H9 (cell line): ENCODE measurements at places on chromosomes 11 and 22. TPM values are rescaled to one million over a fixed set of nuclear protein-coding genes. Genes with fewer than 3 reads are reported as not detected.

DNA sequence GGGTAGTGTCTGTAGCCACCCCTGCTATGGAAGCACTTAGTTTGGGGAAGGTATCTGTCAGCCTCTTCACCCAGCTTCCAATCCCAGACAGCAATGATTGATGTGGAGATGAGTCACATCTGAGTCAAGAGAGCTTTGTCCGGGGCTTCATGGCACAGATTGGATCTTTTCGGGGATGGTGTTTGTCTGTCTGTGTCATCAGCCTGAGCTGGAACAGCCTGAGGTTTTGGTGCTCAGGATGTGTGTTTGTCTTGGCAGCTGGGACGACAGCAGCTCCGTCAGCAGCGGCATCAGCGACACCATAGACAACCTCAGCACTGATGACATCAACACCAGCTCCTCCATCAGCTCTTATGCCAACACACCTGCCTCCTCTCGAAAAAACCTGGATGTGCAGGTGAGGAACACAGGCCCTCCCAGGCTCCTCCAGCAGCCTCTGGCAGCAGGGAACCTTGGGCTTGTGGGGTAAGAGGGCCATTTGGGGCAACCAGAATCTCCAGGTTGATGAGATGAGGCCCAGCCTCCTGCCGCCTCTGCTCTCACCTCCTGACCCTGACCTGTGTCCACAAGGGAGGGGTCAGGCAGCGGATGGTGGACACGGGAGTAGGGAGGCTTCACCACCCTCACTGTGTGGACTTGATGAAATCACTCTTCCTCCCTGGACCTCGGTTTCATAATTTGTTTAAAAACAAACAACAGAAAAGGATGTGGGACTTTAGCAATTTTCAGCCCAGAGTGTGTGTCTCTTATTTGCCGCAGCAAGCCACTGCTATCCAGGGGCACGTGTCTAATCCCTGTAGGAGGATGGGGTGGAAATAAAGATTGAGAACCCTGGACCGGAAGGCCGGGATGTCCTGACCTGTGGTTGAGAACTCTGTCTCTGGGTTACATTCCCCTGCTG is 124.3 kb downstream of the DBX1 start:
- no peak for DNase-seq

DNA sequence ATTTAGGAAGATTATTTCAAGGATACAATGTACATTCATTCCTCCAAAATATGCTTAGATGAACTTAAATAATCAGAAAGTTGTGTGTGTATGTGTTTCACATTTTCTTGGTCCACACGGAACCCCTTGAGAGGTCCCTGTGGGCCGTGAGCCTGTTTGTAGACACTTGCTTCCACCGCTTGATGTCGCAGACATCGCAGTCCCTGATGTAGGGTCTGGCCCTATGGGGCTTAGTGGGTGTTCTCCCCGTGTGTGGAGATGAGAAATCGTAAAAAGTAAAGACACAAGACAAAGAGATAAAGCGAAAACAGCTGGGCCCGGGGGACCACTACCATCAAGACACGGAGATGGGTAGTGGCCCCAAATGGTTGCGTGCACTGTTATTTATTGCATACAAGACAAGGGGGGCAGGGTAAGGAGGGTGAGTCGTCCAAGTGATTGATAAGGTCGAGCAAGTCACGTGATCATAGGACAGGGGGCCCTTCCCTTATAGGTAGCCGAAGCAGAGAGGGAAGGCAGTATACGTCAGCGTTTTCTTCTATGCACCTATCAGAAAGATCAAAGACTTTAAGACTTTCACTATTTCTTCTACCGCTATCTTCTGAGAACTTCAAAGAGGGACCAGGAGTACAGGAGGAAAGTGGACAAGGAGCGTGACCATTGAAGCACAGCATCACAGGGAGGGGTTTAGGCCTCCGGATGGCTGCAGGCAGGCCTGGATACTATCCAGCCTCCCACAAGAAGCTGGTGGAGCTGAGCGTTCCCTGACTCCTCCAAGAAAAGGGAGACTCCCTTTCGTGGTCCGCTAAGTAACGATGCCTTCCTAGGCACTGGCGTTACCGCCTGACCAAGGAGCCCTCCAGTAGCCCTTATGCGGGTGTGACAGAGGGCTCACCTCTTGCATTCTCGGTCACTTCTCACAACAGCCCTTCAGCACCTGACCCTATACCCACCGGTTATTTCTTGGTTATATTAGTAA is 1.2 kb upstream of the APOBEC3C start:
- DNase-seq: no peak

DNA sequence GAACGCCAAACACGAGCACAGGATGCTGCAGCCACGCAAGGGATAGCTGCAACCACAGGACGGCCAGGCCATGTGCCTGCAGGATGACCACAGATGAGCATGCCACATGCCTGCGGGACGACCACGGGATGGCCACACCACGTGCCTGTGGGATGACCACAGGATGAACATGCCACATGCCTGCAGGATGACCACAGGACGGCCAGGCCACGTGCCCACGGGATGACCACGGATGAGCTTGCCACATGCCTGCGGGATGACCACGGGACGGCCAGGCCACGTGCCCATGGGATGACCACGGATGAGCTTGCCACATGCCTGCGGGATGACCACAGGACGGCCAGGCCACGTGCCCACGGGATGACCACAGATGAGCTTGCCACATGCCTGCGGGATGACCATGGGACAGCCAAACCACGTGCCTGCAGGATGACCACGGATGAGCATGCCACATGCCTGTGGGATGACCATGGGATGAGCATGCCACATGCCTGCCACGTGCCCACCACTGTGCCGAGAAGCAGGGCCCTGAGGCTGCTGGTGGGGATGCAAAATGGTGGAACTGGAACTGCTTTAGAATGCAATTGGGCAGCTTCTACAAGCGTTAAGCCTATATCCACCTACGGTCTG is 12.8 kb upstream of the MOB2 start:
- DNase-seq: no peak

DNA sequence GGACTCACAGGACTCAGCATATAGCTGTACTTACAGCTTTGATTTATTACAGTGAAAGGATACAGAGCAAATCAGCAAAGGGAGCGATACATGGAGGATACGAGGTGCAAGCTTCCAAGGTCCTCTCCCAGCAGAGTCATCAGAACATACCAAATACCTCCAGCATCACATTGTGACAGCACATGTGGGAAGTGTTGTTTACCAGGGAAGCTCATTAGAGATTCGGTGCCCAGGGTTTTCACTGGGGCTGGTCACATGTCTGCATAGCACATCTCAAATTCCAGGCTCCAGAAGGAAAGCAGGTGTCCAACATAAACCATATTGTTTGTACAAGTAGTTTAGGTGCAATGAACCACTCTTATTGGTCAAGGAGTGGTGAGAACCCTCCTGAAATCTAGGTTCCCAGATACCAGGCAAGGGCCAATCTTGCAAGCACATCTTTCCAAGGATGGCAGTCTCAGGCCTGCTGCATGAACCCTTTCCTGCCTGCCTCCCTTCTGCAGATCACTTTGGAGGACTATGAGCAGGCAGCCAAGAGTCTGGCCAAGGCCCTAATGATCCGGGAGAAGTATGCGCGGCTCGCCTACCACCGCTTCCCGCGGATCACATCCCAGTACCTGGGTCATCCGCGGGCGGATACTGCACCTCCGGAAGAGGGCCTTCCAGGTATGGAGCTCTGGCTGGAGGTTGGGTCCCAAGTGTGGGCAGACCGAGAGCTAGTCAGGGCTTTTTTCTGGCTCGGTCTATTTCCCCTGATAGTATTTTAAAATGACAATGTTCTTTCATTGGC is 26.7 kb downstream of the AMPD3 start:
- no peak for DNase-seq

DNA sequence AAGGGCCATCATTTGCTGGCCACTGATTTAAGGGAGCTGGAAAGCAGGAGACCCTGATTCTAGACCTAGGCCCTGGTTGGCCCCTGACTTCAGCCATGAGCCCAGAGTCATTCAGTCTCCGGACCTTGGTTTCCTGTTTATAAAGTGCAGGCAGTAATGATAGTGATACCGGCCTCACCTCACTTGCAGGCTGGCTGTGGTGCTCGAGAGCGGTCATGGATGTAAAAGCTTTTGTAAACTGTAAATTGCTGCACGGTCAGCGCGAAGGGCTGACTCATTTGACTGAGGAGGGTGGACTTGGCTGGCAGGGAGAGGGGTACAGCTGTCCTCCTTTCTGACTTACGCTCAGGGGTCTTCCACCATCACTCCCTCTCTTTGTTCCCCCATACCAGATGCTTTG is 37.4 kb downstream of the FBLN1 start:
- no peak for DNase-seq

DNA sequence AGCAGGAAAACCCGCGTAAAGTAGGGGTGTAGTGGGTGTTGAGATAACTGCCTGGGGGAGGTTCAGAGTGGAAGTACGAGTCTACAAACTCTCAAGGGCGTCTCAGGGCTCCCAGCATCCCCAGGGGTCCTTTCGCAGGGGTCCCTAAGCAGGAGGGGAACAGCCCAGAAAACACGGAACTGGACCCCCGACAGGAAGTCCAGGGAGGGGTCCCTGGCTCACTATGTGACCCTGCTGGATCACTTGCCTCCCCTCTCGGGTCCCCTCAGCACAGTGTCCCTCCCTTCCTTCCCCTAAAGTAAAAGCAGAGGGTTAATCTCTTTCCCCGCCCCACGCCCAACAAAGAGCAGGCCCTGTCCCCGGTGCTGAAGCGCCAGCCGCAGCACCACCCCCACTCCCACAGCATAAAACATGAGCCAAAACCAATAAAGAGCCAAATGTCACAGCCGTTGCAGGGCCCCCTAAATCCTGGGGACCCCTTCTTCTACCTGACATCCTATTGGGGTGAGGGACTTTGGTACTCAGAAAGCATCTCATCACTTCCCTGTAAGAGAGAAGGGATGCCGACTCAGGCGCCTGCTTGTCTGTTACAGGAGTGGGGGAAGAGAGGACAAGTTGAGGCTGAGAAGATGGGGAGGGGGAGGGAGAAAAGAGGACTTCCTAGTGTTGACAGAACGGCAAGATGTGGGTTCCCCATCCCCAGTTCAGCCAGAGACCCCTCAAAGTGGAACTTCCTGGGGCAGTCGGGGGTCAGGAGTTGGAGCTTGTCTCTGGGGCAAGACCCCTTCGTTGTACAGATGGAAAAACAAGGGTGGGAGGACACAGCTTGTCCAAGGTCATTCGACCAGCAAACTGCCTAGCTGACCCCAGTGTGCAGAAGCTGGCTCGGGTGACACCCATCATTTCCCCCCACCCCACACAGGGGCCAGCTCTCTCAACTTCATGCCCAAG is 1.4 kb upstream of the NEFH start:
- peak; percentile 55 for DNase-seq

DNA sequence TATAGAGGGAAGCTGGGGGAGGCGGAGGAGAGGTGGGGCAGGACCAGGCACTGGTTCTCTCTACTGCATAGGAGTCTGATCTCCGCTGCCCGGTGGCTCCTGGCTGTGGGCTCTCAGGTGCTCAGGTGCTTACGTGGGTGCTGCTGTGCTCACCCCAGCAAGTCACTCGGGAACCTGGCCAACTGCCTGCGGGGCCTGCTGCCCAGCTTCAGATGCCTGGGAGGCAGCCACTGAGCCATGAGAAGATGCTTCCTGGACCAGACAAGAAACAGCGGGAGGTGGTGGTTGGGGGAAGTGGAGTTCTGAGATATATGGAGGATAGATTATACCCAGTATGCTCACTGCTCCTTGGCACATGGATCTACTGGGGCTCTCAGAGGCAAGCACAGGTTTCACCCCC is 1303.4 kb downstream of the TBC1D22A start:
- DNase-seq: no peak

DNA sequence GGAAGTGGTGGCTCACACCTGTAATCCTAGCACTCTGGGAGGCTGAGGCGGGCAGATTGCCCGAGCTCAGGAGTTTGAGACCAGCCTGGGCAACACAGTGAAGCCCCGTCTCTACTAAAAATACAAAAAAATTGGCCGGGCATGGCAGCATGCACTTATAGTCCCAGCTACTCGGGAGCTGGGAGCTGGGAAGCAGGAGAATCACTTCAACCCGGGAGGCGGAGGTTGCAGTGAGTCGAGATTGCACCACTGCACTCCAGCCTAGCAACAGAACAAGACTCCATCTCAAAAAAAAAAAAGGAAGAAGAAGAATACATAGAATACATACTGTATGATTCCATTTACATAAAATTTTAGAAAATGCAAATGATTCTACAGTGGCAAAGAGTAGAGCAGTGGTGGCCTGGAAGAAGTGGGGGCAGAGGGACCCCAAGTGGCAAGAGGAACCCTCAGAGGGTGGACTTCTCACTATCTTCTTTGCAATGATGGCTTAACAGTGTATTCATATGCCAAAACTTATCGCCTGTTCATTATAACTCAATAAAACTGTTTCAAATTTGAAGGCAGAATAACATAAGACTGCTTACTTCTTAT is 22.0 kb downstream of the PACSIN2 start:
- DNase-seq: no peak

DNA sequence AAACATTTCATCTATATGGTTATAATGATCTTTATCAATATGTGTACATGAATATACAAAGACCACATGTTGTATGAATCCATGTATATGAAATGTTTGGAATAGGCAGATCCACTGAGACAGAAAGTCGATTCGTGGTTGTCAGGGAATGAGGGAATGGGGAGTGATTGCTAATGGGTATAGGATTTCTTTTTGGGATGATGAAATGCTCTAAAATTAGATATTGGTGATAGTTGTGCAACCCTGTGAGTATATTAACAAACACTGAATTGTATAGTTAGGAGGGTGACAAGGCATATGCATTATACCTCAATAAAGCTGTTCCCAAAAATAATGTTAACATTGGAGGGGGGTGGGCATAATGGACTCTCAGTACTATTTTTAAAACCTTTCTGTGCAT is 5.0 kb upstream of the PTPMT1 start:
- no peak for DNase-seq

GRCh38 chr11:66999555-66999954 is 23.4 kb upstream of the SYT12 start:
- DNase-seq: no peak

GRCh38 chr11:113572136-113572735 is 97.0 kb upstream of the DRD2 start:
- no peak for DNase-seq

GRCh38 chr22:17785185-17786184 is 11.2 kb upstream of the BID start:
- peak; percentile 88 for DNase-seq

DNA sequence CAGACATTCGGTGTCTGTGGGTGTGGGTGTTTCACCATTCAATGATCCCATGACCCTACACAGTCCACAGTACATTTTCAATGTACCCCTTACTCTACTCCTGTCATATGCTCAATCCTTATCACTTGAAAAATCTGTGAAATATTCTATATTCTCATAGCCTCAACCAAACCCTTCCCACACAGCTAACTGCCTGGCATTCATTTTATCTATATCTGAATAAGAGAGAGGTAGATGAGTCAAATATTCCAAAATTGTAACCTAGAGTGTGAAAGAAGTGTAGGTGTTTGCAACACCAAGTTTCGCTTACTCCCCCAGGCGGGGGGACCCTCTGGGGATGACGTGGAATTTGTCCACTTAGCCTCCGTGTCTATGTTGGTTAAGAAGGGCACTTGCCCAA is 354.8 kb downstream of the ETS1 start:
- no peak for DNase-seq

- no peak for DNase-seq
Observed at GRCh38 chr11:59191890-59192289, 20.0 kb downstream of the DTX4 start.

The SCGB2A2 gene
- total RNA-seq: not detected in 2 replicates

The SLC5A1 gene
- total RNA-seq: not detected in 2 replicates

The SLC22A8 gene
- total RNA-seq: not detected in 2 replicates

The LMNTD2 gene
- 4.2 and 4.7 TPM in 2 replicates for total RNA-seq

The CENATAC gene
- 51.2 and 55.2 TPM in 2 replicates for total RNA-seq

The OR8G1 gene
- total RNA-seq: not detected in 2 replicates

The CLDN5 gene
- total RNA-seq: 0.26 and 0.44 TPM in 2 replicates

The TBX1 gene
- 2.2 and 2.5 TPM in 2 replicates for total RNA-seq

The B3GAT3 gene
- total RNA-seq: 30.6 and 30.8 TPM in 2 replicates
